HepG2 (cell line): ENCODE measurements at places on chromosomes 5 and 9.

DNA sequence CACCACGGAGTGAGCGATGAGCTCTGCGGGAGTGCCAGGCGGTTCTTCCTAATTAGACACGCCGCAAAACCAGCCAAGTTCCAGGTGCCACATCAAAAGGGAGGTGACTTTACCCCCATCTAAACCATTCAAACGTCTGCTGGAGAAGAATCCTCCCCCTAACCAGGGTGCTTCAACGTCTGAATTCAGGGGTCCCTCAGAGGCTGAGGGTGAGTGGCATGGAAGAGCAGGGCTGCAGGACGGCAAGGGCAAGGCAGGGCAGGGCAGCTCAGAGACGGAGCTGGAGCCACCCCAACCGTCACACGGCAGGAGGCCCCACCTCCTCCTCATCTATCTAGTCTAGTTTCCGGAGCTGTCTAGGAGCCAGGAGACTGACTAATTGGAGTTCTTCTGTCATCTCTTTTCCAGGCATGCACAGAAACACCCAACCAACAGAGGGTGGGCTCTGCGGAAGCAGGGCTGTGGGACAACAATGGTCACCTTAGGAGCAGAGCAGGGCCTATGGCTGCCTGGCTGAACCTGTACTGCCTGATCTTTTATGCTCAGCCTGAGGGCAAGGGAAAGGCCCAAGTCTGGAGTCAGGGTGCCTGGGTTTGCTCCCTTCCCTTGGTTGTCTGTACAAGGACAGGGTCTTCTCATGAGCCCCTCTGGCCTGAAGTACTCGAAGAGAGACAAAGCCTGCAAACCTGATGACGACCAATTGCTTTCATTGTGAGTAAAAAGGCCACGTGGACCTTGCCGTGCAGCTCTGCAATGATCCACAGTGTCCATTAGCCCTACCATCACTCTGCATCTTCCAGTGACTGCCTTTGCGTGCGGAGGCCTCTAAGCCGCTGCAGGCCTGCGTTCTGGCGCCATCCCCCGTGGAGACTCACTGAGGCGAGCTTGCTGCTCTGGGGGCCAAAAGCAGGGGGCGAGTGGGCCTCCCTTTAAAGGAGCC, 81.0 kb upstream of the SLC25A51 start:
- peaks cover 15% of the 10 kb centered on the region for H3K36me3 ChIP-seq
- DNase-seq: no peak
- H3K27me3 ChIP-seq: no peaks in the 10 kb centered on the region
- H3K4me3 ChIP-seq: no peak overlapping the region
- H3K4me1 ChIP-seq: 0 out of 2 replicates have a peak, but pooled peaks cover 8% of the 10 kb centered on the region
- H3K27ac ChIP-seq: no peak overlapping the region

DNA sequence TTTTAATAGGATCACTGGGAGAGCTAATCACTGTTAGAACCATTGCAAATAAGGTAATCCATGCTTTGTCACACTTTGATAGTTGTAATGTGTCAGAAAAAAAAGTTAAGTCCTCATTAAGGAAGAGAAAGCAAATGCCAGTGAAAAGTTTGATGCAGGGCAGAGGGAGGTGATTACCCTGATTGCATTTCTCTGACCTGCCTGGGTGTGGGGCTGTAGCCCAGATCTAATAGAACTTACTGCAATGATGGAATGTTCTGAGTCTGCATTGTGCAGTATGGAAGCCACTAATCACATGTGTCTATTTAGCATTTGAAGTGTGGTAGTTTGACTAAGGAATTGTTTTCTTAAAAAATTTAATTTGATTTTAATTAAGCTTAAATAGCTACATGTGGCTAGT, 202.7 kb downstream of the ATP10B start:
- no peak overlapping the region for H3K27ac ChIP-seq
- H3K27me3 ChIP-seq: no peaks in the 10 kb centered on the region
- H3K36me3 ChIP-seq: no peaks in the 10 kb centered on the region
- H3K4me3 ChIP-seq: no peak overlapping the region

GRCh38 chr9:27679338-27679737, 106.1 kb upstream of the C9orf72 start:
- no peaks in the 10 kb centered on the region for H3K27me3 ChIP-seq
- no peak overlapping the region for H3K4me3 ChIP-seq
- no peak overlapping the region for H3K27ac ChIP-seq

DNA sequence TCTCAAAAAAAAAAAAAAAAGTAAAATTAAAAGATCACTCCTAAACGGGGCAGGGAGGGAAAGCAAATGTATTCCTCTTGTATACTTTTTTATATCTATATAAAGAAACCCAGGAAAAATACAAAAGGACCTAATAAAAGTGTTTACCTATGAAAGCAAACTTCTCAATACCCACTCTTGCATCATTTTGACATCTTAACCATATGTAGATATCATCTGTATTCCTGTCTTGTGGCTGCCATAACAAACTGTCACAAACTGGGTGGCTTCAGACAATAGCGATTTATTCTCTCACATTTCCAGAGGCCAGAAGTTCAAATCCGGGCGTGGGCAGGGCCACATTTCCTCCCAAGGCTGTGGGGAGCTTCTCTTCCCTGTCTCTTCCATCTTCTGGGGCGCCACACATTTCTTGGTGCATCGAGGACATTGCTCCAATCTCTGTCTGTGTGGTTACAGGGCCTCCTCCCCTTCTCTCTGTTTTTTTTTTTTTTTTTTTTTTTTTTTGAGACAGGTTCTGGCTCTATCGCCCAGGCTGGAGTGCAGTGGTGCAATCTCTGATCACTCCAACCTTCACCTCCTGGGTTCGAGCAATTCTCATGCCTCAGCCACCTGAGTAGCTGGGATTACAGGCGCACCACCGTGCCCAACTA, 58.4 kb upstream of the IL17B start:
- DNase-seq: no peak
- no peak overlapping the region for H3K27ac ChIP-seq
- peaks cover 64% of the 10 kb centered on the region for H3K4me1 ChIP-seq
- H3K36me3 ChIP-seq: no peaks in the 10 kb centered on the region
- no peak overlapping the region for H3K4me3 ChIP-seq
- H3K27me3 ChIP-seq: peaks cover 4% of the 10 kb centered on the region; the same call in 1 of the 3 replicates

DNA sequence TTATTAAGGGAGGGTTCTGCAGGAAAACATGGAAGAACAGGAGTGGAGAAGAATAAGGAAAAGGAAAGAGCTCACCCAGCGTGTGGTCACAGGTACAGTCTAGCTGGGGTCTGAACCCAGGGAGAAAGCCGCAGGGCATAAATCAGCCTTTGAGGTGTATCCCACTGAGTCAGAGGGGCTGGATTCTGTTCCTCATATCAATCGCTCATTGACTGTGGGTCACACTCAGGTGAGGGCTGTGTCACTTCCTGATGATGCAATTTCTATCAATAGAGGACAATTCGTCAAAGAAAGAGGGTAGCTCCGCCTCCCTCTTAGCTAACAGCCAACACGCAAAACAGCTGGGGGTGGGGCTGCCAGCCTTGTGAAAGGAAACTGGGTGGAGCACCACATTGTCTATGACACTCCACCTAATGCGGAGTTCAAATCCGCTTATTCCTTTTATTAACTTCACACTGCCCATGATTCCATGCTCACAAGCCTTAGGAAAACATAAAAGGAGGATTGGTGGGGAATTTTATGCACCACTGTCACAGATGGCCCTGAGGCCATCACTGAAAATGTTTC, 176.2 kb downstream of the ICE1 start:
- no peak overlapping the region for H3K4me3 ChIP-seq
- H3K4me1 ChIP-seq: no peaks in the 10 kb centered on the region
- no peak for DNase-seq
- H3K27me3 ChIP-seq: no peaks in the 10 kb centered on the region

GRCh38 chr5:119074419-119074818, 3.5 kb downstream of the DMXL1 start:
- DNase-seq: no peak
- no peak overlapping the region for H3K4me3 ChIP-seq
- no peak overlapping the region for H3K27ac ChIP-seq
- H3K36me3 ChIP-seq: no peaks in the 10 kb centered on the region
- no peaks in the 10 kb centered on the region; the same call in 2 of the 3 replicates for H3K27me3 ChIP-seq
- peaks cover 38% of the 10 kb centered on the region for H3K4me1 ChIP-seq

- no peak for DNase-seq
- no peak overlapping the region for H3K27ac ChIP-seq
- H3K4me1 ChIP-seq: peaks cover 30% of the 10 kb centered on the region
These were observed 5.7 kb downstream of the MAPKAP1 start for GRCh38 chr9:125701351-125701750.

DNA sequence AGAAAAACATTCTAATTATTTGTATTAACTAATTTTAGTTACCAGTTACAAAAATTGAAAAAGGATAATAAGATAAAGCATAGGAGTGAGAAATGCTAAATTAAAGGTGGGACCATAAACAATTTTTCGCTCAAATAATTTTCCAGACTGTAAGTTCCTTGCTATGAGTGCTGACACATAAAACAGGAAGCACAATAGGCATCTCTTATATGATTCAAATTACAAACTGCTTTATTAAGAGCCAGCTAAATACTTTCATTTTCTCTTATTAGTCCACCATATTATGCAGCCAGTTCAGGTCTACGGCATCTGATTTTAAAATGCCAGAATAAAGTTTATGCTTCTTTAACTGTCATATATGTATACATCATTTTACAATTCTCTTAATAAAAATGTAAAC, 4.4 kb downstream of the RC3H2 start:
- DNase-seq: no peak
- H3K4me1 ChIP-seq: peaks cover 19% of the 10 kb centered on the region
- no peaks in the 10 kb centered on the region for H3K36me3 ChIP-seq
- H3K4me3 ChIP-seq: no peak overlapping the region
- no peaks in the 10 kb centered on the region for H3K27me3 ChIP-seq

GRCh38 chr5:166637295-166637694, 1654.2 kb upstream of the WWC1 start:
- no peaks in the 10 kb centered on the region for H3K27me3 ChIP-seq
- H3K4me1 ChIP-seq: no peaks in the 10 kb centered on the region
- H3K36me3 ChIP-seq: no peaks in the 10 kb centered on the region
- no peak overlapping the region for H3K27ac ChIP-seq
- DNase-seq: no peak

DNA sequence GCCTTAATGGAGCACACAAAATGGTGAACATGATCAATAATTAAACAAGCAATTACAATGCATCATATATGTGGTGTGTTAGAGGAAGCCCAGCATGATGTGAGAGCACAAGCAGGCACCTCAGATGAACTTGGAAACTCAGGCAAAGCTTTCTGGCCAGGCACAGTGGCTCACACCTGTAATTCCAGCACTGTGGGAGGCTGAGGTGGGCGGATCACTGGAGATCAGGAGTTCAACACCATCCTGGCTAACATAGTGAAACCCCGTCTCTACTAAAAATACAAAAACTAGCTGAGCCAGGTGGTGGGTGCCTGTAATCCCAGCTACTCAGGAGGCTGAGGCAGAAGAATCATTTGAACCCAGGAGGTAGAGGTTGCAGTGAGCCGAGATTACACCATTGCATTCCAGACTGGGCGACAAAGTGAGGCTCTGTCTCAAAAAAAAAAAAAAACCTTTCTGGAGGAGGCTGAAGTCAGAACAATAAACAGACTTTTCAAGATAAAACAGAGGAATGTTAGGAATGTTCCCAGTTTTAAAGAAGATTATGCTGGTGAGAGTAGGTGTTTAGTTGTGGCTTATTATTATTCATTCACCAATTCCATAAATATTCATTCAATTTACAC, 159.4 kb downstream of the CEMIP2 start:
- H3K36me3 ChIP-seq: no peaks in the 10 kb centered on the region

- H3K36me3 ChIP-seq: no peaks in the 10 kb centered on the region
- no peaks in the 10 kb centered on the region for H3K27me3 ChIP-seq
- H3K27ac ChIP-seq: no peak overlapping the region
These were observed 30.9 kb upstream of the SREK1 start for GRCh38 chr5:66113160-66113559.
